Kidney glomerular epithelial cell (primary cell): ENCODE measurements at places on chromosomes 11 and 22.
A peak's percentile ranks its signal among the peaks of the same experiment; 100 is the strongest.

- DNase-seq, result peak; percentile 78
These were observed 199.0 kb downstream of the GRIK4 start for GRCh38 chr11:120710354-120711131.

- DNase-seq, result no peak
These were observed 666 bp downstream of the SLC25A18 start for GRCh38 chr22:17563936-17564391.

DNA sequence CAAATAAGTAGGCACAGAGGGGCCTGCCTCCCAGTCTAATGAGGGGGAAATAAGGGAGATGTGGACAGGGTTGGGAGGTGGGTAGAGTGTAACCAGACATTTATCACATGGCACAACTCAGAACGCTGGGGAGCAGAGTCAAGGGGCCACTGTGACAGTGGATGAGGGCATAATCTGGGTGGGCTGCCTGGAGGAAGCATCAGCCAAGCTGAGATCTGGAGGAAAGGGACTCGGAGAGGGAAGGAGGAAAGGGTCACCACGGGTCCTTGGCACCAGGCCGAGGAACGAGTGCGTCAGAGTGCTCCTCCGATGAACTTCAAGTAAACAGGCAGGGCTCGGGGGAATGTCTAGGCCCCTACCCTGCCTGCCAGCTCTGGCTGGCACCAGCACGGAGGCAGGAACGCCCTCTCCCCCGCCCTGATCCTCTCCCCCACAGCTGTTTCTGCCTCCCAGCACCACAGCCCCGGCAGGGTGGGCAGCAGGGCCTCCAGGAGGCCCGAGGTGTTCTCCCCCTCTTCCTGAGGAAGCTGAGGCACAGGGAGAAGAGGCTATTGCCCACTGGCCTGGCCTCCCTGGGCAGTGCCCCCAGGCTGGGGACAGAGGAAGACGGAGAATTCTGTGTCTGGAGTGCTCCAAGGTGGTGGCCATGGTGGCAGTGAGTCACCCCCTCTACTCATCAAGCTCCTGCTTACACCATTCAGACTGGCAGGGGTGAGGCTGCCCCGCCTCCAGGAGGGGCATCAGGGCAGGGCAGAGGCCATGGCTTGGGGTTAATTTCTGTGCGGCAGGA, 4.2 kb downstream of the ALDH3B1 start:
- DNase-seq, result peak; percentile 81

- DNase-seq, result peak; percentile 39
These were observed 39.0 kb upstream of the CHKA start for GRCh38 chr11:68160100-68160695.

DNA sequence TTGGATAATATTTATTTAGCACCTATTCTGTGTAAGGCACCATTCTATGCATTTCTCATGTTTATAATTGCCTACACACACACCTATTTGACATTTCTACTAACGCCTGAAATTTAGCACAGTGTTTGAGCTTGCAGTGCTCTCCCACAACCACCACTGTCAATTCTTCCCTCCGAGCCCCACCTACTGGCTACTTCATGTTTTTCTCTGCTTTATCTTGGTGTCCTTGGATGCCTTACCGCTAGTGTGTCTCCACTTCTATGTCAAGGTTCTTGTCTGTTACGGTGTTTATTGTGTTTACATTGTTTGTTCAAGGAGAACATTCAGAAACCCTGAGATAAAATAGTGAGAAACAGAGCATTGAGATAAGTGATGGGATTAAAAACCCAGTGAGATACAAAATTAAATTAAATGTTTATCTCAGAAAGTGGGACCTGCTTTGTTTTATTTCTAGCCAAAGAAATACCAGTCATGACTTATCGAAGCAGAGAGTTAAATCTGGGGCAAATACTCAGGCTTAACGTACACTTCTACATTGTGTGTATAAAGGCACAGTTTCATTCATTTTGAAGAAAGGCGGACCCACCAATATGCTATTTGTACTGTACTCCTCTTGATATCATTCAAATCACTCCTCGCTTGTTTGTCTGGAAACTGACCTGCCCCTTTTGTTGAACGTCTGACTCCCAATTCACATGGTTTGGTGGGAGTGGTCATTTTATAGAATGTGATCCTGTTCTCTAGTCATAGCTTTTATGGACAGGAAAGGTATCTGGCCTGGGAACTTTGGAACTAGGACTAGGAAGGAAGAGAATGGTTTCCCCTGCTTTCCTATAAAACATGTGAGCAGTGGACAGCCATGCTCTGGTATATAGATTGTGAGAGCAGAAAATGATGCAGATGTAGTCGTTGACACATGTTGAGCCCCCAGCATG, 39.2 kb upstream of the SLC36A4 start:
- DNase-seq, result peak; percentile 26

DNA sequence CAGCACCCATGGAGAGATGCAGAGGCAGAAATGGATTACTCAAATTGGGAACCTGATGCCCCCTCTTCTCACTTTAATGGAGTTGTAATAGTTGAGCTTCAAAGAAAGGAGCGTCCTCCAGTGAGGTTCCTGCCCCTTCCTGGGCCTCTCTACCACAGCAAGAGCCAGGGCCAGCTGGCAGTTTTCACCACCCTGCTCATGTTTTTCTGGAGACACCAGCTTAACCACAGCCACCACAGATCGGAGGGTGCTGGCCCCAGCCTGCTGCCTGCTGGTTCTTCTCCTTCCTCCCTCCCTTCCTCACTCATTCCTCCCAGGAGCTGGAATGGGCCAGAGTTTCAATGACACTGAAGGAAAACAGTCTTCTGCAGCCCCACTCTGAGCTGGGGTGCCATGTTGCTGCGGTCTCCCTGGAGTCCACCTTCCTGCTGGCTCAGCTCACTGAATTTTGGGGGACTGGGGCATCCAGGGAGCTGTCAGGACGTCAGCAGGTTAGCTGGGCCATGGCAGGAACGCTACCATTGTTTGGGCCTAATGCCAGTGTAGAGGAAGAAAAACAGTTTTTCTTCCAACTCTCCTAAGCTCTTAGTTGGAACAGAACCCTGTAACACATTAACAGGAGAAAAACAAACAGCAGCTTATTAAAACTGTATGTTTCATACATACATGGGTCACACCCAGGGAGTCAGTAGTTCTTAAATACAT, 57.7 kb downstream of the TRAF6 start:
- DNase-seq, result no peak

DNA sequence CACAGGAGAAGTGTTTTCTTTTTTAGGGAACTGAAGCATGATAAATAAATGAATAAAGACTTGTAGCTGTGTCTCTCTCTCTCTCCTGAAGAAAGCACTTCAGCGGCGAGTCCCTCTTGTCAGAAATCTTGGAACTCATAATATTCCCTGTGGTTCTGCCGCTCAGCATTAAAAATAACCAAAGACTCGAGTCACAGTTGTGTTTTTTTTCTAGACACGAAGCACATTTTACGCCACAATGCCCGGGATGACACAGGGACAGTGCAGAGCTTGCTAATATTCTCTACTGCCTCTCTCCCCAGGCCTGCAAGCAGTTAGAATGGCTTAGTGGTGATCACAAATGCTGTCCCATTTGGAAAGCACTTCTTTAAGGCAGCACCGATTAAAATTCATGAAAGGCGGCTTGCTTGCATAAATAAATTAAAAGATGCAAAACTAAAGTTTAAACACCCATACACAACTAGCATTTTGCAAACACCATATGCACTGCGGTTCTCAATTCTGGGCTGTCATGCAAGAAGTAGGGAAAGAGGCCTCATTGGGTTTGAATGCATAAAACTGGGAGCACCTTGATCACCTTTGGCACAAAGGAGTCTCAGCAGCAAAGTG, 597.4 kb downstream of the SOX6 start:
- no peak for DNase-seq

- no peak for DNase-seq
These were observed 23.1 kb upstream of the CDC42EP2 start for GRCh38 chr11:65291613-65292012.

DNA sequence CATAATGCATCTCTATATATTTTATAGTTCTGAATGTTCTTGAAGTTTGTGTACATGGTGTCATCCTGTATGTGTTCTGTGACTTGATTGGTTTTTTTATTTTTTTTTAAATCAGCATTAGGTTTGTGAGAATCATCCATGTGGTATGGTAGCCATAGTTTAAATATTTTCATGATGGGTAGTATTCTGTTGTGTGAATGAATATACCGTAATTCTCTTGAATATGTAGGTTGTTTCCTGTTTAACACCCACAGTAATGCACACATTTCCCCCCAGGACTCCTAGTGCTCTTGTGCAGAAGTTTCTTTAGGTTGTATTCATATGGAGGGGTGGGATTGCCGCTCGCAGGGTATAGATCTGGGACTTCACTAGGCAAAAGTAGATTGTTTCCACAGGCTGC, 2.0 kb downstream of the PACS1 start:
- no peak for DNase-seq

- DNase-seq, result no peak
These were observed 4.9 kb upstream of the TMEM132A start for GRCh38 chr11:60919320-60919719.

DNA sequence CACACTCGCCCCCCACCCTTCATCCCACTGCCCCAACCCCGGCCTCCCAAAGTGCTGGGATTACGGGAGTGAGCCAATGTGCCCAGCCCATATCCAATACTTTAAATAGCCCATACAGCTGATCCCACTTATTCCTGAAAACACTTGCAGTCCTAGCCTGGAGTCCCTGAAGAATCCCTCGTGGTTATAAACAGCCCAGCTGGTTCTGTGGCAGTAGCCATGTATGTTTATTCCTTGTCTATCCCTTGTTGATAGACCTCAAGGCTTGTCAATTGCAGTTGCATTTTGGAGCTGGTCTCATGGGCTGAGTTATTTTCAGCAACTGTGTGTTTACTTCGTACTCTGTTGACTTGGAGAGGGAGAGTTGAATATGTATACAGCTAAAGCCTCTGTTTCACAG, 21.5 kb upstream of the PAFAH1B2 start:
- DNase-seq, result no peak
